H4 (cell line): ENCODE measurements at places on chromosomes 7 and 10.

- no peak for DNase-seq
Measured at GRCh38 chr10:80571352-80571751, 33.6 kb downstream of the SH2D4B start.

DNA sequence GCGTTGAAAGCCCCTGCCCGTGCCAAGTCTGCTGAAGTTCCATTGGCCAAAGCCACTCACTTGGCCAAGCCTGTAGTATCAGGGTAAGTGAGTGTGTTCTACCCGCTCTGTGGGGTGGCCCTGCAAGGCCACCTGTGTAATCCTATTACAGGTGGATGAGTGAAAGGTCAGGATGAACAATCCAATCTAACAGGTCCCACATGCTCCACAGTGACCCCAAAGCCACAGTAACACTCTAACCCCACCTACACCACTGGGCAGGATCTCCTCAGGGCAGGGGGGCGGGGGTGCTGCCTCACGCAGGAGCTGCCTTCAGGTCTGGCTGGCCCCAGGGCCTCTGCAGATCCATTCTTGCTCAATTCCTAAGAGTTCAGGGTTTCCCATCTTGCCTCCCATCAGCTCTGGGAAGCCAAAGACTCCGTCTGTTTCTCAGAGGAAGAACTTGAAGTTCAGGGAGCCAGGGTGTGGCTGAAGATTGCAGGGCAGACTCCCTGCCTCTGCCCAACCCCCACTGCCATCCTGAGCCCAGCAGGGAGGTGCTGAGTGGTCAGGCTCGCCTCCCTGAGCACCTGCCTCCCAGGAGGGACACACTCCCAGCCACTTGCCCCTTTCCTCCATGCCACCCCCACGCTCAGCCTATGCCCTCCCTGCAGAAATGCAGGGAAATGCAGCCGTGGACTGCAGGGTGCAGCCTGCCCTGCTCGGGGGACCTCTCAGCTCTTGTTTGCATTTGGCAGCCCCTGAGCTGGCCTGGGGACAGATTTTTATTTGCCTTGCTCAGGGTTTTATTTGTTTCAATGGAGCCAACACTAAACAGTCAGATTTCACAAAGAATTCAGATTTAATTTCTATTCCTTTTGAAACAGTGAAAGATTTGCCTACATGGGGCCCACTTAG, 9.8 kb upstream of the COMTD1 start:
- no peak for DNase-seq

- no peak for DNase-seq
Measured at GRCh38 chr10:110872984-110873923, 1.5 kb downstream of the PDCD4 start.

GRCh38 chr7:120431016-120431415, 158.0 kb downstream of the KCND2 start:
- no peak for DNase-seq

GRCh38 chr7:17126413-17127268, 171.8 kb upstream of the AHR start:
- DNase-seq, result no peak

- peak; percentile 34 for DNase-seq
Measured at GRCh38 chr7:71637578-71637977, 505.6 kb downstream of the GALNT17 start.

GRCh38 chr10:48577158-48577557, 27.7 kb downstream of the ARHGAP22 start:
- no peak for DNase-seq
